B cell (primary cell): ENCODE measurements at places on chromosomes 2 and 18. TPM values are rescaled to one million over a fixed set of nuclear protein-coding genes. Genes with fewer than 3 reads are reported as not detected.

- no peak for DNase-seq
Measured at GRCh38 chr18:48605408-48605845, 66.6 kb downstream of the CTIF start.

SERPINB4 gene
- not detected in 2 replicates for polyA plus RNA-seq

- no peak for DNase-seq
Measured at GRCh38 chr2:70536517-70537055, 17.0 kb downstream of the TGFA start.

- DNase-seq: no peak
Measured at GRCh38 chr18:1408376-1408775, 503.7 kb downstream of the ADCYAP1 start.

GRCh38 chr18:68822926-68823325, 25.0 kb downstream of the CCDC102B start:
- DNase-seq: no peak

DNA sequence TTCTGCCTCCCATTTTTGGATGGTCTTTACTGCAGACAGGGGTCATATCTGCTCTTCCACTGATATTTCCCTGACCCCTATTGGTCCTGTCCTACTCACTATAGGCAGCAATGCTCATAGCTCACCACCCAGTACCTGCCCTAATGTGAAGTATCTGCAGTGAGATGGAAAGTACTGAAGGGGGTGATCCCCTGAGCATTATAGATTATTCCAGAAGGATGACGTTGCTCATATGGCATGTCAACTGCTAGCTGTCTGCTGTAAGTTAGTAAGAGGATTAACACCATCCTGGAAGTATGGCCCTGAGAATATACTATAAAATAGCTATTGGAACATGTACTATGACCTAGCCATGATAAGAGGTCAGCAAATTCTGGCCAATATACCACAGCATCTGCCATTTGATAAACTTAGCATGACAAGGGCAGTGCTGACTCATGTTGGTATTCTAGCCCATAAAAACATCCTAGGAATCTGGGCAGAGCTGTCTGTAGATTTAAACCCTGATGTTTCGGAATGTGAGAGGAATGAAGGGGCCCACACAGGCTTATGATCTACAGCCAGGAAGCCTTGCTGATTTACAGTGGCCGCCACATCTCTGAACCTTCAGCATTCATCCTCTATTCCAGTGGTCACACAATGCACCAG, 451.4 kb downstream of the TNS1 start:
- DNase-seq: no peak

ALLC gene
- polyA plus RNA-seq: not detected in 2 replicates

LIMS2 gene
- polyA plus RNA-seq: 15.4 and 32.2 TPM in 2 replicates

- peak; percentile 57 for DNase-seq
Measured at GRCh38 chr2:165149439-165149838, 54.4 kb downstream of the SCN3A start.
